ENCODE measurements at places on chromosomes 16 and 17.

DNA sequence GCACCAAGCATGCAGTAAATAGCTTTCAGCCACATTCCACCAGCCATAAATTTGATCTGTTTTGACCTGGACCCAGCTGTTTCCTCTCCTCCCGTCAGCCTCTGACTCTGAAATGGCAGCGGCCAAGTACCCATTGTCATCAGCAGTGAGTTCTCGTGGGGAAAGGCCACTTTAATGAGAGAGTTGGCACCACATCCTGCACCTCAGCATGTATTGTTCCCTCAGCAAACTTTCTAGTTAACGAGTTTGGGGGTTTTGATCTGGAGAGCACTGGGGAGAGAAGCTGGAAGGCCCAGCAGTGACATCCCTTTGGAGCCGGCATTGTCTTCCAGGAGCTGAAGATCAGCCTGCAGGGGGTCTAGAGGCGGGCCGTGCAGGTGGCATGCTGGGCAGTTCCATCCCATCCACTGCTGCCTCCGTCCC lies 84.9 kb downstream of the RPA1 start:
- no peak for DNase-seq

- DNase-seq: no peak
These were observed 131.2 kb downstream of the HS3ST3B1 start for GRCh38 chr17:14432079-14432478.

DNA sequence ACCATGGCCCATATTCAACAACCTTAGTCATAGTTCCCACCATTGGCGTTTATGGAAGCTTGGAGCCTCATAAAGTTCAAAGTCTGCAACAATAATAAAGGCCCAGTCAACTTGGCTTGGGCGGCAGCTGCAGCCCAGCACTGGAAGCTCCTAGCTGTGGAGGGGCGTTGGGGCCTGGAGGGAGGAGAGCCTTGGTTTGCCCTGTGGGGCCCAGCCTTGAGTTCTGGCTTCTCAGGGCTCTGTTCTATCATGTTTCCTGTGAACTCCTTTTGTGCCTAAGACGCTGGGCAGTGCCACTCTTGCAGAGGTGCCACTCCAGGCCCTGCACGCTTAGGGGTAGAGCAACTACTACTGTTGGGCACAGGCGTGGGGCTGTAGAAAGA lies 927 bp upstream of the ENGASE start:
- DNase-seq: no peak

DNA sequence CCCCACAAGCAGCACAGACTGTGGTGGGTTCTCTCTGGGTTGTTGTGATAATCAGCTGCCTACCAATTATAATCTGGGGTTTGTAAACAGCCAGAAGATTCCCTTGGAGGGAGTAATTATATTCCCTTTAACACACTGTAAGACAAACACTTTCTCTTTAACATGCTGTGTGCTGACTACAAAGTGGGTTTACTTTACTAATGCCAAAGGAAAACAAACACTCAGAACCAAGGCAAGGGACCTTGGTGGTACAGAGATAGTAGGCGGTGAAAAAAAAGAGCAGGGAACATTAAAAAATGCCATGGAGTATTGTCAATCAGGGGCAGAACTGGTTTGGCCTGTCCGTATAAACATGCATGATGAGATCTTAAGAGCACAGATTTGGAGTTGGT lies 3.0 kb upstream of the VAT1L start:
- no peak for DNase-seq

GRCh38 chr16:7602291-7602950 lies 269.8 kb downstream of the RBFOX1 start:
- DNase-seq: no peak

DNA sequence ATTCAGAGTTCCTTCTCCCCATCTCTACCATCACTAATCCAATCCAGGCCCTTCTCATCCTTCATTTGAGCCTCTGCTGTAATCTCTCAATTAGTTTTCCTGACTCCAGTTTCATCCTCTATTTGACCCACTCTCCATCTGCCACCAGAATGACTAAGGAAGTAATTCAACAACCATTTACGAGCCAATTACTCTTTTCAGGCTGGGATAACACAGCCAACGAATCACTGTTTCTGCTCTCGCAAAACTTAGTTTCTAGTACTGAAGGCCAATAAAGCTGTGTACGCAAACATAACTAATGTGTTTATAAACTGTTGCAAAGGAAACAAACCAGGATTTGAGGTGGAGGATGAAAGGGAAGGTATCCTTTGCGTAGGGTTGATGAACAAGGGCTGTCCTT lies 53.7 kb downstream of the MAP2K6 start:
- DNase-seq: no peak
